CD4-positive, alpha-beta memory T cell (primary cell): ENCODE measurements at places on chromosomes 12 and 14. TPM values are rescaled to one million over a fixed set of nuclear protein-coding genes. Genes with fewer than 3 reads are reported as not detected.

The RPGRIP1 gene
- total RNA-seq = 0.47 TPM

The C14orf39 gene
- total RNA-seq = not detected

The MYF5 gene
- total RNA-seq = not detected

The TAS2R14 gene
- 1.9 TPM for total RNA-seq

The COCH gene
- total RNA-seq = not detected

The TBX3 gene
- total RNA-seq = not detected

The SYCP3 gene
- 0.28 TPM for total RNA-seq

The TRHDE gene
- total RNA-seq = not detected

The P2RX2 gene
- total RNA-seq = not detected

The VRTN gene
- not detected for total RNA-seq

- no peak for DNase-seq
These were observed 1503.6 kb upstream of the TMEM132C start for GRCh38 chr12:126763359-126763758.

- DNase-seq = no peak
These were observed 51.0 kb downstream of the PPM1A start for GRCh38 chr14:60300019-60300418.

- DNase-seq = no peak
These were observed 1.1 kb downstream of the IPO8 start for GRCh38 chr12:30694412-30695198.

- no peak for DNase-seq
These were observed 29.6 kb upstream of the BICDL1 start for GRCh38 chr12:119959435-119959834.

DNA sequence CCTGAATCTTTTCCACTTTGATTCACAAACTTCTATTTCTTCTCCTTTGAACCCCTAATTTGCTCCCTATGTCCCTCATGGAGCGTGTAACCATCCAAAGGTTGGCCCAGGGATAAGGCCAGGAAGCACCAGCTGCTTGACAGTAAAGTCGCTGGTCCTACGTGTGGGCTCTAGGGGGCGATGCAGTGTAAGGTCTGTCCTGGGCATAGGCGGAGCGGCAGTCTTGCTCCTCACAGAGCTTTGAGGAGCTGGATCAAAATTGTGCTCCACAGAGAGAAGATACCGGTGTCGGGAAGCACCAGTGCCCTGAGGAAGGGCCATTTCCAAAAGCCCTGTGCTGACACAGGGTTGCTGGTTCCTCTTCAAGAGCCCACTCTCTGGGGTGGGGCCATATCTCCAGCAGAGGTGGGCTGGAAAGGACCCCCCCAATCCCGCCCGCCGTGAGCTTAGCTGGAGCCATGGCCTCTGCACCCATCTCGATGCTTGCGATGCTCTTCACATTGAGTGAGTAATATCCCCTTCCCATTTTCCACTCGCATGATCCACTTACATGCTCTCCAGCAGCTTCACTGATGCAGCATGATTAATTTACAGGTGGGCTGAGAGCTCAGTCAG, 49.9 kb upstream of the OR4E1 start:
- DNase-seq = peak; percentile 62

DNA sequence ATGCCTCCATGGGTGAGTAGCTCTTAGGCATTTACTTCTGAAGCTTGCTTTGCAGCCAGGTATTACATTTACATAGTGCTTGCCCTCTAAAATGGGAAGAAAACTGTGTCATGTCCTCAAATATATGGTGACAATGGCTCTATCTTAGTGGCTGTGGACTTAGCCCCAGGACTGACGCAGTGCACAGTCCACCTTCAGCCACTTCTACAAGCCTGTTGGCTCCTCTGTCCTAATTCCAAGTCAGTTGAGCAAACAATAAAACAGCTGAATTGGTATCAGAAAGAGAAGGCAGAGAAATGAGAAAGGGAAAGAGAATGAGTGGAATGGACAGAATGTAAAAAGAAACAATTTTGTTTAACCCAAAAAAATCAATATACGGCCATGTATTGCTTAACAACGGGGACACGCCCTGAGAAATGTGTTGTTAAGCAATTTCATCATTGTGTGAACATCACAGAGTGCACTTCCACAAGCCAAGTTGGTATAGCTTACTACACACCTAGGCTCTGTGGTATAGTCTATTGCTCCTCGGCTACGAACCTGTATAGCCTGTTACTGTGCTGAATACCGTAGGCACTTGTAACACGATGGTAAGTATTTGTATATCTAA, 93.5 kb downstream of the GRIN2B start:
- DNase-seq = no peak

DNA sequence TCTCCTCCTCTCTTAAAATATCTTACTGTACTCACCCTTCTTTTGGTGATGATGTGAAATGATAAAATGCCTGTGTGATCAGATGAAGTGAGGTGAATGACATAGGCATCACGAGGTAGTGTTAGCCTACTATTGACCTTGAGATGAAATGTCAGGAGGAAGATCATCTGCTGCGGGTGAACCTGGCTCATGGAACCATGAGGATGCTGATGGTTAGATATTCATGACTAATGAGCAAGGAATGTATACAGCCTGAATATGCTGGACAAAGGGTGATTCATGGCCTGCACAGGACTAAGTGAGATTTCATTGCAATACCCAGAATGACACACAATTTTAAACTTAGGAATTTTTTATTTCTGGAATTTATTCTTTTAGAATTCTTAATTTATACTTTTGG, 89.6 kb downstream of the DAAM1 start:
- no peak for DNase-seq

GRCh38 chr12:109815757-109816617, 17.2 kb downstream of the TRPV4 start:
- no peak for DNase-seq

DNA sequence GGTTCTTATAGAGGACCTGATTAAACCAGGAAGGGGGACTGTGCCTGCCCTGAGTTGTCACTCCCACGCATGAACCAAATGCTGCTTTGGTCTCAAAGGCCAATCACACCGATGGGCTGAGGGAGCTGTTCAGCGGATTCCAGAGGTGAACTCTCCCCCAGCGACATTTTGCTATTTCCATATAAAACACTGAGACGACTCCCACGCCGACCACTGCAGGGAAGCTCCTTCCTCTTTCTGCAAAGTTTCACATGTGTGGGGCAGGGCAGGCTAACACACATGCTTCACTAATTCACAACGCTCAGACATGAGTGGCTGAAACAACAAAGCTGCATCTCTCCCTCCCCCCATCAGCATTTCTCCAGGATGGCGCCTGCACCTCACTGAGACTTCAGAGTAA, 37.8 kb upstream of the TMEM132D start:
- DNase-seq = no peak

- no peak for DNase-seq
These were observed 435.4 kb downstream of the TMTC2 start for GRCh38 chr12:83121897-83122622.

DNA sequence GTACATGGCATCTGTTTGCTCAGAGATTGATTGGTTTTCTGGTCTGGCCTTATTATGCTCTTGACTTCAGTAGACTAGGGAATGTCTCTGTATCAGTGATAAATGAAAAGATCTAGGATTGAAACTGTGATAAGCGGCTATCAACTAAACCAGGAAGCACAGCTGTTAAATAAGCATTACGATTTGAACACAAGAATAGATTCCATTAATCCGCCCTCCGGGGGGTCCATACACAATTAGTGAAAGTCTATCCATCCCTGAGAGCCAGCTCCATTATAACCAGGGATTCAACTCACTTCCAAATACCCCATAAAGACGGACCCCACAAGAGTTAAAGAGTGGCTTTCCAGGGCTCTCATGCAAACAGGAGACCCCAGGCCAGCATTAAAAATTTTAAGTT, 279.0 kb downstream of the GRIN2B start:
- DNase-seq = no peak

- no peak for DNase-seq
These were observed 248.0 kb upstream of the DIO3 start for GRCh38 chr14:101313268-101313667.

DNA sequence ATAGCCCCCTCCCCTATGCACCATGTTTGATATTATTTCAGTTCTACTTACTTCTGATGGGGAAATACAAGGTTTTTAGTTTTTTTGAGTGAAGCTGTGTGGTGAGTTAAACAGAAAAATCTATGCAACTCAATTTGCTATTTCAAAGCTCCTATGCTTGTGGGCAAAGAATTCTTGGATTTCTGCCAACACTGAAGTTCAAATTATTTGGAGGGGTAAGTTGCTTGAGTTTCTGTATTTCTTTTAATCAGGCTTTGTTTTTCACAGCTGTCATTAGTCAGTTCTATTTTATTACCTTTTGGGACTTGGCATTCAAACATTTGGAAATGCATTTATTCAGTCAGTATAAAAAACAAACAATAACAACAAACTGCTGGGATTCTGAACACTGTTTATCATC, 407.5 kb upstream of the MGAT4C start:
- no peak for DNase-seq

- no peak for DNase-seq
These were observed 61.2 kb downstream of the DIO3 start for GRCh38 chr14:101622251-101623076.

GRCh38 chr14:47060050-47060449, 408.5 kb upstream of the RPL10L start:
- DNase-seq = no peak

DNA sequence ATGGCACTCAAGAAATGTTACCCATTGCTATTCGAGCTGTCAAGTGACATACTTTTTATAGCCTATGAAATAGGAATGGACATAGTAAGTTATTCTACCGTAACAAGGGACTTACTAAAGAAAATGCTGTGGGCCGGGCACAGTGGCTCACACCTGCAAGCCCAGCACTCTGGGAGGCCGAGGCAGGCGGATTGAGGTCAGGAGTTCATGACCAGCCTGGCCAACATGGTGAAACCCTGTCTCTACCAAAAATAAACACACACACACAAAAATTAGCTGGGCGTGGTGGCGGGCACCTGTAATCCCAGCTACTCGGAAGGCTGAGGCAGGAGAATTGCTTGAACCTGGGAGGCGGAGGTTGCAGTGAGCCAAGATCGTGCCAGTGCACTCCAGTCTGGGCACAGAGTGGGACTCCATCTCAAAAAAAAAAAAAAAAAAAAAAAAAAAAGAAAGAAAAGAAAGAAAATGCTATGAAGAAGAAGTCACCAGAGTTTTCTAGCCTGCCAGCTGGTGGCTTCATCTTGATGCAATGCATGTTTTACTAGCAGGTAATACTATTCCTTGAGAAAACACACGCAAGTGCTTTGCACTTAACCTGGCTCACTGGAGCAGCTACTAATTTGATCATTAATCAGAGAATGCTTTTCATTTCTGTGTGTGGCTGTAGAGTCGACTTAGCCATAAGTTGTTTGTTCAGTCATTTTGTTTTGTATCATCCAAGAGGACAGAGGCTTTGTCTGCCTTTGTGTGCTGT, 166.7 kb upstream of the MYL2 start:
- DNase-seq = no peak

DNA sequence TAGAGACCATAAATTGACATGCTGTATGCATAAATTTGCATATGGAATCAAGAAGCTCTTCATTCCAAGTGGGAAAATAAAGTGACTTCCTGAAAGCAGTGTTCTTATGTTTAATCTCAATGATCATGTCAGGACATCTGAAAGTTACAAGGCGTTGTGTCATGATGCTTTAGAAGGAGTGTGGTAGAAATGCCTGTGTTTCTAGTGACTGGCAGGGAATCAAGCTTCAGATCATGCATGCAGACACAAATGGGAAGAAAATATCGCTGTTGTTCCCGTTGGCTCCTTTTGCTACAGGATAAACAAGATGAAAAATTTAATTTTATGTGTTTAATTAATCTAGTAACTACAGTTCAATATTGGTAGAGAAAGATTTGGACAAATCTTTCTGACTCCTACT, 298.1 kb upstream of the SYT1 start:
- no peak for DNase-seq

DNA sequence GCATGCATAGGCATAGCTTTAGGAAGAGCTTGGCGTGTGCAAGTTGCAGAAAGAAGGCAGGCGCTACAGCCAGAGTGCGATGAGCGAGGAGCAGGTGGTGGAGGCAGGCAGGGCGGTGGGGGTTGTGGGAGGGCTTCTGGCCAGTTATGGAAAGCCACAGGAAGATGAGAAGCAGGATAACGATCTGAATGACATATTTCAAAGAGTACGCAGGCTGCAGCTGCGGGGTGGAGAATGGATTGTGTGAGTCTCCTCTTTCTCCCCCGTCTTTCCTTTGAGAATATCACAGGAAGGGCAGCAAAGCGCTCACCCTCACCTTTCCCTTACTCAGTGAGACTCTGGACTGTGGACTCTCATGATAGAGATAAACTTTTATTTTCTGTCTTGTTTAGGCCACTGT, 48.7 kb upstream of the PLXNC1 start:
- no peak for DNase-seq
